NCI-H1694 (cell line): ENCODE measurements at places on chromosomes 2 and 18.

GRCh38 chr2:126655500-126656430 lies at the start of gene GYPC:
TSS of gene GYPC (plus strand) at chr2:126656158. CDS start at chr2:126656264, 106 bp downstream.
- no peak for DNase-seq

DNA sequence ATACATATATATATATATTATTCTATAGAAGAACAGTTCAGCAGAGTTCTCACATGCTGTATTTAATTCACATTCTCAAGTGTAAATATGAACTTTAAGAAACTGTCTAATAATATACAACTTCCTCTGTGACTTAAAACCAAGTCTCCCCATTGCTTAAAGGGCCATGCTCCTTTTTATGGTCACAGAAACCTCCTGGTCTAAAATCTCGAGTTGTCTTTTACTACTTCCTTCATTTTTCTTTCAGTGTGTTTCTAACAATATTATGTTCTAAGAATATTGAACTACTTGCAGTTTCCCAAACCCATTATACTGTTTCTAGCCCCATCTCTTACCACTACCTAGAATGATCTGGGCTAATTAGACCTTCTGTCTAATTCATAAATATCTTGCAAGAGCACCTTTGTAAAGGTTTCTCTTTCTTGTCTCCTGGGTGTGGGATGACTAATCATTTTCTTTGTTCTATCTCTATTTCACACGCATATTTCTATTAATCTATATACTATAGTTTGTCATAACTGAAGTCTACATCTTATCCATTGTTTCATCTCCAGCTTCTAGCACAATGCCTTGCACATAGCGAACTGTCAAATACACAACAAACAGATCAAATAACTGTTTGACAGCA lies 48.8 kb downstream of the ERBB4 start:
- DNase-seq, result no peak

GRCh38 chr2:84965827-84966226 lies 5.1 kb upstream of the KCMF1 start:
- no peak for DNase-seq

- DNase-seq, result no peak
These were observed 113.3 kb downstream of the SCG2 start for GRCh38 chr2:223488814-223489213.
